ENCODE measurements at places on chromosomes 2 and 18. TPM values are rescaled to one million over a fixed set of nuclear protein-coding genes. Genes with fewer than 3 reads are reported as not detected.

CTNNA2 gene
- total RNA-seq: not detected

PRKAG3 gene
- not detected for total RNA-seq

DNA sequence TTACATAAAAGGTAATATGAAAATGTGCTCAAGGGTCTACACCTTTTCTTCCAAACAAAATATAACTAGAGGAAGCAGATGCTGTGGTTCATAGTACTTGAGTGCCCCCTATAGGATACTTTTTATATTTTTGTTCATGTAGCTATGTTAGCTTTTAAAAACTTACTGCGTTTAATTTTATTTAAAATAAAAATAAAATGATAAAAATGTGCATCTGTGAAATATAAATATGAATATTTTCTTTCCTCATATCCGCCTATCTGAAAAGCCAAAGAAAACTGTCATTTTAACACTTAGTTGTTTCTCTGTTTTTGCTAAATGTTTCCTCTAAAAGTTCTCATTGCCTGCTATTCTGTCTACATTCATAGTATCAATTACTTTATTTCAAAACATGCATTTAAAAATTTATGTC, 9.6 kb upstream of the LRP1B start:
- DNase-seq: no peak

IL1B gene
- total RNA-seq: 12.0 TPM

- no peak for DNase-seq
These were observed 190.8 kb downstream of the RTP5 start for GRCh38 chr2:242060212-242060835.

DNA sequence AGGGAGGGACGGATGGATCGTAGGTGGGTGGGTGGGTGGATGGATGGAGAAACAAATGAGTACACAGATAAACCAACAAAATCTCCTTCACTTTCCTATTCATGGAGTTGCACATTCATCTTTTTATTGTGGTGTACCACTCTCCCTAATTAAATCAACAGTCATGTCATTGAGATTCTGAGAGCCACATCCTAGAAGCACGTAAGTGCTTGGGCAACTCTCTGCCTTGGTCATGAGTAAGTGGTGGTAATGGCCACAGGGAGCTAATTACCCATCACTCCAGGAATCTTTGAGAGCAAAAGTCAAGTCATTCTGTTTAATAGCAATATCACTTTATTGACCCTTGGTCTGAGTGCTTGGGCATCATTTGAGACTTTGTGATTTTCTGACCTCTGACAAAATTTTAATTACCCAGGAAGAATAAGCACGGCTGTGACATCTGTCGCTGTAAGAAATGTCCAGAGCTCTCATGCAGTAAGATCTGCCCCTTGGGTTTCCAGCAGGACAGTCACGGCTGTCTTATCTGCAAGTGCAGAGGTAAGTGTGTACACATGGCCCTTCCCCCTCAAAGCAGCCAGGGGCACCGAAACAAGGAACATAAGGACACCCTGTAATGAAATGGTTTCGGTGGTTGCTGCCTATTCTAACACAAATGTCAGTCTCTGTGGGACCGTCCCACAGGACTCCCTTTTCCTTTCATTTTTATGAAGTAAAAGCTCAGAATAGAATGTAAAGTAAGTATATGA, 85.9 kb downstream of the FEZ2 start:
- DNase-seq: no peak

GRCh38 chr2:197911667-197912066, 107.3 kb downstream of the PLCL1 start:
- no peak for DNase-seq

GPR75 gene
- 13.2 TPM for total RNA-seq

VRK2 gene
- total RNA-seq: 27.1 TPM

All from natural killer cell treated with Interleukin-12 subunit alpha and Interleukin-12 subunit beta and Interleukin-15 and Interleukin-18, amount 100 ng/mL, for 72 hours (primary cell).